ENCODE measurements at places on chromosomes 13 and 19. TPM values are rescaled to one million over a fixed set of nuclear protein-coding genes. Genes with fewer than 3 reads are reported as not detected.

RASA3 gene
- total RNA-seq: 11.7 TPM

UBE2L5 gene
- total RNA-seq: not detected

C19orf73 gene
- total RNA-seq: 2.9 TPM

TMC4 gene
- total RNA-seq: 1.2 TPM

IGFLR1 gene
- total RNA-seq: 80.4 TPM

FPR2 gene
- 0.31 TPM for total RNA-seq

ONECUT3 gene
- not detected for total RNA-seq

MATK gene
- 58.5 TPM for total RNA-seq

CALM3 gene
- 305 TPM for total RNA-seq

SYNE4 gene
- total RNA-seq: 4.5 TPM

MYDGF gene
- total RNA-seq: 195 TPM

ZNF606 gene
- total RNA-seq: 8.8 TPM

PEX11G gene
- total RNA-seq: 1.4 TPM

TMEM91 gene
- total RNA-seq: 4.7 TPM

TMEM238 gene
- total RNA-seq: 5.2 TPM

TNNT1 gene
- not detected for total RNA-seq

Data from natural killer cell treated with Interleukin-12 subunit alpha and Interleukin-12 subunit beta and Interleukin-15 and Interleukin-18, amount 100 ng/mL, for 72 hours (primary cell).